HFFc6 (cell line): ENCODE measurements at places on chromosomes 7 and 10. TPM values are rescaled to one million over a fixed set of nuclear protein-coding genes. Genes with fewer than 3 reads are reported as not detected.
A peak's percentile ranks its signal among the peaks of the same experiment; 100 is the strongest.

Gene SNX10
- total RNA-seq, result not detected in 2 replicates

Gene C1GALT1
- total RNA-seq, result 31.1 to 47.4 TPM (median 33.7 TPM) in 3 replicates

Gene PDE1C
- total RNA-seq, result 0.16 to 1.9 TPM (median 0.31 TPM) in 3 replicates

Gene FAM25G
- not detected in 3 replicates for total RNA-seq

GRCh38 chr10:13051126-13051694 is 48.8 kb upstream of the OPTN start:
- DNase-seq, result no peak

DNA sequence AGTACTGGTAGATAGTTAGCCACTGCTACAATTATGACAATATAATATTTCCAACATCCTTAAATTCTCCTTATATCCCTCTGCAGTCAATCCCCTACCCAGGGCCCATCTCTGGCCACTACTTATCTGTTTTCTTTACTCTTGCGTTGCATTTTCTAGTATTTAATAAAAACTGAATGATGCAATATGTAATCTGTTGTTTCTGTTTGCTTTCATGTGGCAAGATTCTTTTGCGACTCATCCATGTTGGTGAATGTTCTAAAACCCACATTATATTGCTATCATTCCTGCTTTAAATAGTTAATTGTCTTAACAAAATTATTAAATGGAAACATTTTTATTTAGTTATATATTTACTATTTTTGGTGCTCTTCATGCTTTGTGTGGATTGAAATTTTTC is 338.5 kb downstream of the MDFIC start:
- DNase-seq, result no peak

GRCh38 chr10:18333621-18334020 is 193.4 kb downstream of the CACNB2 start:
- no peak for DNase-seq

GRCh38 chr7:85023066-85023712 is 163.7 kb downstream of the SEMA3D start:
- DNase-seq, result peak; percentile 49

DNA sequence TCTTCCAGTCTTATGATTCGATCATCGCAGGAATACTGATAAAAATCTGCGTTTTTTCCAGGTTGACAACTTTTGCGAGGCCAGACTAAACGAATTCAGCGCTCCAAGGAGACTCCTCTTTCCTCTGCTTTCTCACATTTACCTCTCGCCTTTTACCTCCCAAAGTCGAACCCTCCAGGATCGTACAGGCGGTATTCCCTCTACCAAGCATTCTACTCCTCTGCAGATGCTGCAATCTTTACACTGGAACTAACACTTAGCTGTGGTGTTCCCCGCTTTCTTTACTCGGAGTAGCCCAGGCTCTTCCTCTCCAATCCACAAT is 449 bp downstream of the NUDT5 start:
- DNase-seq, result no peak

DNA sequence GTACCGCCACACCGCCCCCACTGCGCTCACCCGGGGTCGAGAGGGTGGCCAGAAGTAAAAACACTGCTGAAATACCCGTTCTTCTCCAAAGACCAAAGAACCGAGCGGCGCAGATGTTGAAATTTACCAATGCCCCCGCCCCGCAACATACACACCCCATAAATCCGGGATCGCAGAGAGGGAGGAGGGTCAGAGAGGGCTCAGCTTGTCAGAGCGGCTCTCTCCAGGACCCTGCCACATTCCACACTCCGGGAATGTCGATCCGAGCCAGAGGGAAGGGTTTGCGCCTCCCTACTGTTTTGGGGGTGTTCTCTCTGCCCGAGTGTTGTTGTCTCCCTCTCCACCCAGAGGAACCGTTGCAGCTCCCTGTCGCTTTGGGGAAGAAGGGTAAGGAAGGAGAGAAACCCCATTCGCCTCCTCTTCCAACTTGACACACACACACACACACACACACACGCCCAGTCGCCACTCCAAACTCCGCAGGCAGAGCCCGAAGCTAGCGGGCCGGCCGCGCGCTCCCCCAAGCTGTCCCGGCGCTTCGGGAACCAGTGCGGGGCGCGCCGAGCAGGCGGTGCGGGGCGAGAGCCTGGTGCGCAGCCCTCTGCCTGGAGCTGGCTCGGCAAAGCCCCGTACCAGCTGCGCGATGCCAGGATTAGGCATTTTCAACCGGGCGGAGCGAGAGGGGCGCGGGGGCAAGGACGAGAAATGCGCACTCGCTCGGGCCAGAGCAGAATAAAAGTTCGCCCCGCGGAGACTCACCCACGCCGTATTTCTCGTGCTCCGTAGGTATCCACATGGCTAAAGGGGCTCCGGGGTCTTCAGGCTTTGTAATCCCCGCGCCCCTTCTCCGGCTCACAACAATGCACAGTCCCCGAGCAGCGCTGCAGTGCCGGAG is 609 bp downstream of the DOCK4 start:
- peak; percentile 31 for DNase-seq

DNA sequence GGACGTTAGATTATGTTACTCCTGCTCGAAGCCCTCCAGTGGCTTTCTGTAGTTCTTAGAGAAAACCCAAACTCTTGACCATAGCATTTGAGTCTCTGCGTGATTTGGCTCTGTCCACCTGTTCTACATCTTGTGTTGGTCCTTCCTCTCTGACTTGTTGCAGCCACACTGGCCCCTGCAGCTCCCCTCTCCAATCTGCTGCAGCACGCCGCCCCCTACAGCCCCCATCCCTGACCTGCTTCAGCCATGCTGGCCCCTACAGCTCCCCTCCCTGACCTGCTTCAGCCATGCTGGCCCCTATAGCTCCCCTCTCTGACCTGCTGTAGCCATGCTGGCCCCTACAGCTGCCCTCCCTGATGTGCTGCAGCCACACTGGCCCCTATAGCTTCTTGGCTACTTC is 29.2 kb downstream of the TRRAP start:
- no peak for DNase-seq

GRCh38 chr10:27536437-27536836 is 32.3 kb downstream of the RAB18 start:
- DNase-seq, result no peak

DNA sequence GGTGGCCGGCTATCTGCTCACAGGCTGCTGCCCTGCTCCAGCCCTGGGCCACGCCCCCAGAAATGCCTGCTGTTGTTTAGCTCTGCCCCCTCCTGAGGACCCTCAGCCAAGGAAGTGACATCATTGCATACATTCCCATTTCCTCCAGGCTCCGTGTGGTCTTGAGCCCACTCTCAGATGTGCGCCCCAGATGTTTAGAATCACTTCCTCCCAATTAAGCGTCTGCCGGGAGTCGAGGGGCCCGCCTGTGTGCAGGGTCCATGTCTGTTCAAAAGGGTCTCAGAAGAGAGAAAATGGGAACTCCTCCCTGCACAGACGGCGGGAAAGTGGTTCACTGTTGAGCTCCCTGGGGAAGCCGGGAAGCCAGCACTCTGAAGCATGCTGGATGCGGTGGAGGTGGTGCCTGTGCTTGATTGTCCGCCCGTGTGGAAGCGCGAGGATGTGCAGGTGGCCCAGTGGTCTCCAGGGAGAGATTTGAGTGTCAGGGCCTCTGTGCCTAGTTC is 116.9 kb upstream of the PPIF start:
- DNase-seq, result no peak

DNA sequence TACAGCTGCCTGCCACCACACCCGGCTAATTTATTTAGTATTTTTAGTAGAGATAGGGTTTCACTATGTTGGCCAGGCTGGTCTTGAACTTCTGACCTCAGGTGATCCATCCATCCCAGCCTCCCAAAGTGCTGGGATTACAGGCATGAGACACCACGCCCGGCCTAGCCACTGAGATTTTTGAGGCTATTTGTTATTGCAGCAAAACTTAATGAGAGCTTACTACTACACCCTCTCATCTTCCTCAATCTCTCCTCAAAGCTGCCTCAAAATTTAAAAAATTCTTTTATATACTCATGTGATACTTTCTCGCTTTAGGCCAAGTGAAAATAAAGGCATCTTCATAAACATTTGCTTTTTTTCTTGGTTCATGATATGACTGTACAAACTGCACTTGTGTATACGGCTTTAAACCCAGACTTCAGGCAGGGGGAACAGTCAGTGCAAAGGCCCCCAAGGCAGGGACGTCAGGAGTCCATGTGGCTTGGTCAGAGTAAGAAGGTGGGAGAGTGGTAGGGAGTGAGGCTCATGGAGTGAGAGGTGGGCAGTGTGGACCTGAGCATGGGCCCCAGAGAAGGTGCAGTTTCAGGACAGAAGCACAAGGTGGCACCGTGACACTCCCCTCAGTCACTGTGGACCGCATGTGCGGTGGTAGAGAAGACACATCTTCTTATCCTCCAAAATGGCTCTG is 55.5 kb downstream of the SYPL1 start:
- DNase-seq, result peak; percentile 52

- peak; percentile 40 for DNase-seq
Observed at GRCh38 chr10:132027423-132027983, 38.2 kb upstream of the JAKMIP3 start.

GRCh38 chr7:158706273-158706704 is 1.7 kb upstream of the NCAPG2 start:
- DNase-seq, result no peak

GRCh38 chr10:78700413-78700812 is 368.4 kb upstream of the ZMIZ1 start:
- DNase-seq, result no peak

DNA sequence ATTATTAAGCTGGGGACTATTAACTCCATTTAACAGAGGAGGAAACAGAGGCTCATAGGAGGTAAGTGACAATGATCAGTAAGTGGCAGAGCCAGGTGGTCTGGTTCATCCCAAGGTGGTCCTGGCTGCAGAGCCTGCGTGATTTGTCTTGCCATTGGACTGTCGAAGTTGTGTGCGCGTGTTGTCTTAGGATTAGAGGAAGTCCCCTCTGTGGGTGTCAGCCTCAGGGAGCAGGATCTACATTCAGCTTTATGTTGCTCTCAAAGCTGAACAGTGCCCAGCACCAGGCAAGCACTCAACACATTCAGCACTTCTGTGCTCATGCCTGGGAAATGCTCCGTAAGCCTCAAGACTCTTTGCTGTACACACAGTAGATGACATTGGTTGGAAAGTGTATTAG is 139.5 kb downstream of the HERPUD2 start:
- DNase-seq, result no peak

GRCh38 chr7:139784648-139785047 is 6.8 kb upstream of the HIPK2 start:
- DNase-seq, result no peak

DNA sequence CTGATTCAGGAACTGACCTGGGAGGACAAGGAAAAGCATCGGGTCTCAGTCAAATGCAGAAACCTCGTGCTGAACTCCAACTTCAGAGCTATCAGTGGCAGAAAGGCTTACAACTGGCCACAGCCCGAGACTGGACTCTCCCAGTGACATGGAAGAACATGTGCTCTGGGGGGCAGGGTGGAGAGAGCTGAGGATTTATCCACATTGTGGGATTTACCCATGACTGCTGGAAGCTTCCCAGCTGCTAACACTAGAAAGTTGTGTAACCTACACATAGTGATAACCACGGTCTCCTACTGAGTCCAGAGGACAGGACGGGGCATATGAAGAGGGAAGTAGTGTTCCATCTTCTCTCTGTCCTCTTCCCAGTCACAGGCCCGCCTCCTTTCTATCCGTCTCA is 103.4 kb downstream of the ITIH5 start:
- no peak for DNase-seq

- DNase-seq, result no peak
Observed at GRCh38 chr7:148371280-148371937, 219.2 kb upstream of the C7orf33 start.

- DNase-seq, result no peak
Observed at GRCh38 chr7:26393818-26394217, 102.2 kb downstream of the SNX10 start.

- no peak for DNase-seq
Observed at GRCh38 chr7:117323305-117323850, 520 bp upstream of the WNT2 start.

- no peak for DNase-seq
Observed at GRCh38 chr10:44865289-44865671, 45.9 kb upstream of the TMEM72 start.
